Activated T-helper 1 cell treated with Interleukin-2 at 50 U/mL for 16 hours (primary cell): ENCODE measurements at places on chromosomes 7 and 10.

DNA sequence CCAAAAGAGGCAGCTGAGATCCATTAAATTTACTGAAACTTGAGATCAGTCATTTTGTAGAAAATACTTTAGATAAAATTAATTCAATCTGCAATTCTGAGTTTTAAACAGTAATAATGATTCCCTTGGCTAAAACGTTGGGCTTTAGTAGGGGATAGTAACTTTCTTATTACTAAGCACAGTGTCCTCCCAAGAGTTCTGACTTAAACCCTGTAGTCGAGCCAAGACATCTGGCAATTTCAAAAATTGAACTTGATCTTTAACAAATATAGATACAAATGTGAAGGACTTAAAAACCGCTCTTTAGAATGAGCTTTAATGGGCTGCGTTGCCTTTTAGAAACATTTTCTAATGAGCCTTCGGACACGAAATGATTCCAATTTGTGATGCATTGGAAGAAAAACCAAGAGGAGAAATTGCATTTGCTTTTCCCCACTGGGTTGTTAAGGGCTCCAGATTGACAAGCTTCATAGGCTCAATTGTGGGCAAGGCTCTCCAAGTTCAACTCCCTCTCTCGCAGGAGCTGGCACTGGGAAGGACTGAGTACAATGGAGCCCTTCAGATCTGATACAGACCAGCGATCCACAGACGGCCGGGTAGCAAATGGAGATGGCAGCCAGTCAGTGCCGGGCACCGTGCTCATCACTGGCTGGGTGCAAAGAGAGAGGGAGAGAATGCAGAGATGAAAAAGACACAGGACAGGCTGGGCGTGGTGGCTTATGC lies 921.3 kb upstream of the AUTS2 start:
- no peak for DNase-seq

- DNase-seq, result no peak
Observed at GRCh38 chr7:132519936-132520335, 56.3 kb downstream of the PLXNA4 start.

GRCh38 chr10:118007773-118008172 lies 39.0 kb downstream of the RAB11FIP2 start:
- DNase-seq, result no peak

DNA sequence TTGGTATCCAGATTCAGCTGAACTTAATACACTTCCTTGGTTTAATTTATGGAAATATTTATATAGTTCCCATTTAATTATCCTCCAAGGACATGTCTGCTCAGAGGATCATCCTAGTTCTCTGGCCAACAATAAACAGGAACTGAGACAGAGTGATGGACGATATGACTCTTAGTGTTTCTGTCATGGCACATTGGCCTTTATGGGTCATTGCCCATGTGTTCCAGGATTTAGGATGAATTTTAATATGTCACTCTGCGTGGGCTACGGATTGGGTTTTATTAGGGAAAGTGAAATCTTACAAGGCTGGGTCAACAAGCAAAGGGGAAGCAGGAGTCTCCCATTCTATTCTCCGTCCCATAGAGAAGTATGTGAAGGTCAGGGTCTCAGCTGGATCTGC lies 18.8 kb upstream of the TNPO3 start:
- DNase-seq, result no peak

DNA sequence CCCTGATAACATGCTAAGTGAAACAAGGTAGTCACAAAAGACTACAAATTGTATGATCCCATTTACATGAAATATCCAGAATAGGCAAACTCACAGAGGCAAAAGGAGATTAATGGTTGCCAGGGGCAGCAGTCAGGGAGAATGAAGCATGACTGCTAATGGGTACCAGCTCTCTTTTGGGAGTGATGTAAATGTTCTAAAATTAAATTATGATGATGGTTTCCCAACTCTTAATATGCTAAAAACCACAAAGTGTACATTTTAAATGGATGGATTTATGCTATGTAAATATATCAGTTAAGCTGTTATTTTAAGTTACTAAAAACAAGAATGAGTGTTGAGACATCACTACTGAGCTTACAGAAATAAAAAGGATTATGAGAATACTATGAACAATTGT lies 12.6 kb downstream of the CYP51A1 start:
- DNase-seq, result no peak

- DNase-seq, result no peak
Observed at GRCh38 chr7:1591876-1592275, 22.0 kb upstream of the PSMG3 start.

- DNase-seq, result no peak
Observed at GRCh38 chr7:141076377-141076776, 2.5 kb downstream of the TMEM178B start.

DNA sequence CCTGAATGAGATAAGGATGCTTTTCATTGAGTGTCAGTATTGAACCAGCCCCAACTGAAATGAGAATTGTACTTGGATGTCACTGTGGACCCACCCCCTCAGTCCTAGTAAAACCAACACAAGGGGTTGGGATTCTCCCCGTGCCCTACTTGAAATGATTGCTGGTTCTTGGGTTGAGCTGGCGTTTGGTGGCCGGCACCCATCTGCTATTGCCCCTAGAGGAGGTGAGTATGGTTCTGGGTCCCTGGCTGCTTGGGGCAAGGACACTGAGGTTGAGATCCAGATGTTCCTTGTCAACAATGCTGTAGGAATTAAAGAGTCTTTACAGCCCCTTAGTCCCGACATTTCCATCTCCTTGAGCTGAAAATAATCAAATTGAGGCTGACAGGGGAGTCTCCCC lies 170.0 kb upstream of the ZNF32 start:
- no peak for DNase-seq

DNA sequence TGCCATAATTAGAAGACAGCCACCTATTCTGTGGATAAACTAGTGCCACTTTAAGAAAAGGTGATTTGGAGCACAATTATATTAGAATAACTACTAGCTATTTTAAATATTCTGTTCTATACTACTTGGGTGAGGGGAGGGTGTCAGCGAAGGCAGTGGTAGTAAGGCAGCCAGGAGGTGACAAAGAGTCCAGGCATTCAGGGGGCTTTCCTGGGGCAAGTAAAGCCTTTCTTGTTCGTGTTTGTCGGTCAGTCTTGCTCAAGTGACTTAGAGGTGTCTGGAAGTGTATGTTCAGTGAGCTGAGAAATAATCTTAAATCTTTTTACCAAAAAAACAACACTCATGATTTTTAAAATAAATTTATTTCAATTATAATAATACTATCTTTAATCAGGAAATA lies 34.4 kb downstream of the ADD3 start:
- DNase-seq, result no peak
